Activated CD8-positive, alpha-beta memory T cell treated with anti-CD3 and anti-CD28 coated beads, Interleukin-2, amount 50 U/mL, for 4 hours (primary cell): ENCODE measurements at places on chromosomes 4 and X.
A peak's percentile ranks its signal among the peaks of the same experiment; 100 is the strongest.

- no peak for DNase-seq
These were observed 63.0 kb downstream of the PRSS12 start for GRCh38 chr4:118289794-118290193.

- no peak for DNase-seq
These were observed 15.2 kb upstream of the PCYT1B start for GRCh38 chrX:24662352-24662751.

DNA sequence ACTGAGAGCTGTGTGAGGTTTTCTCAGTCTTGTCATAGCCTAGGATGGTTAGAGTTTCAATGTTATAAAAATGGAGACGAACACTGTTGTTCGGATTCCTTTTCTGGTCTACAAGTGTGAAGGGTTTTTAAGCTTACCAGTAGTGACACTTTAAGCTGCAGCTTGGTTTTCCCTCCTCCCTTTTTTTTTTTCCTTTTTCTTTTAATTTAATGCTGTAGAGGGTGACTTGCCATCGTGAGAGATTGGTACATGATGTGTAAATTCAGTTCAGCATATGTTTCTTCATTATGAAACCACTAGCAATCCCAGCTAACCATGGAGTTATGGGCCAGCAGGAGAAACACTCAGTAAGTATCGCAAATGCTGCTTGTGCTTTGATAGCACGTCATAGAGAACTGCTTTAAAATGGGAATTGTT lies 165.0 kb downstream of the RAPGEF2 start:
- no peak for DNase-seq

GRCh38 chrX:44012484-44013096 lies 39.4 kb upstream of the NDP start:
- DNase-seq, result peak; percentile 19

GRCh38 chrX:69503228-69503781 lies 821 bp upstream of the NALF2 start:
- no peak for DNase-seq

- no peak for DNase-seq
These were observed 1.5 kb downstream of the LRPAP1 start for GRCh38 chr4:3530663-3531254.

- no peak for DNase-seq
These were observed 3.6 kb upstream of the SCARB2 start for GRCh38 chr4:76216975-76217814.

GRCh38 chrX:115909017-115909416 lies 261.5 kb upstream of the AGTR2 start:
- DNase-seq, result no peak

DNA sequence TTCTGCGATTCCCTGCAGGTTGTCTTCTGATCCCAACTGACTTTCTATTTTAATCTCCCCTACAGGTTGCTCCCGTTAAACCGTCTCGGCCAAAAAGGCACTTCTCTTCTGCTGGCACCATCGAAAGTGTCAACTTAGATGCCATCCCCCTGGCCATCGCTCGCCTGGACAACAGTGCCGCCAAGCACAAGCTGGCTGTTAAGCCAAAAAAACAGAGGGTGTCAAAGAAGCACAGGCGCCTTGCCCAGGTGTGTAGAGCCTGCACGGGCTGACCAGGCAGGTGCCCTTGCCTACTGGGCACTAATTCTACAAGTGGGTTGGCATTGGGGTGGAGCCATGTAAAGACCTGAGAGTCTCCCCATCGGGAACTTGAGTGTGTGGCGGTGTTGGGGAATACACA lies 74.2 kb downstream of the AASDH start:
- no peak for DNase-seq

DNA sequence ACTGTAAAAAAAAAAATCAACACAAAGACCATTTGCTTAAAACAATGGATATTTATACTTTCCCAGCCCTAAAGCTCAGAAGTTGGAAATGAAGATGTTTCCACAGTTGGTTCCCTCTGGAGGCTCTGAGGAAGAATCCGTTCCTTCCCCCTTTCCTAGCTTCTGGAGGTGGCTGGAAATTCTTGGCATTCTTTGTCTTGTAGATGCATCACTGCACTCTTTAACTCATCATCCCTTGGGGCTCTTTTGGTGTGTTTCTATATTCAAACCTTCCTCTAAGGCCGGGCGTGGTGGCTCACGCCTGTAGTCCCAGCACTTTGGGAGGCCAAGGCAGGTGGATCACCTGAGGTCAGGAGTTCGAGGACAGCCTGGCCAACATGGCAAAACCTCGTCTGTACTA lies 78.7 kb downstream of the VCX3A start:
- DNase-seq, result no peak

GRCh38 chrX:46618947-46619346 lies 45.4 kb downstream of the CHST7 start:
- no peak for DNase-seq

GRCh38 chr4:163072222-163072621 lies 94.5 kb downstream of the NAF1 start:
- no peak for DNase-seq

- DNase-seq, result no peak
These were observed 118.8 kb downstream of the FAM13A start for GRCh38 chr4:88938138-88938537.

DNA sequence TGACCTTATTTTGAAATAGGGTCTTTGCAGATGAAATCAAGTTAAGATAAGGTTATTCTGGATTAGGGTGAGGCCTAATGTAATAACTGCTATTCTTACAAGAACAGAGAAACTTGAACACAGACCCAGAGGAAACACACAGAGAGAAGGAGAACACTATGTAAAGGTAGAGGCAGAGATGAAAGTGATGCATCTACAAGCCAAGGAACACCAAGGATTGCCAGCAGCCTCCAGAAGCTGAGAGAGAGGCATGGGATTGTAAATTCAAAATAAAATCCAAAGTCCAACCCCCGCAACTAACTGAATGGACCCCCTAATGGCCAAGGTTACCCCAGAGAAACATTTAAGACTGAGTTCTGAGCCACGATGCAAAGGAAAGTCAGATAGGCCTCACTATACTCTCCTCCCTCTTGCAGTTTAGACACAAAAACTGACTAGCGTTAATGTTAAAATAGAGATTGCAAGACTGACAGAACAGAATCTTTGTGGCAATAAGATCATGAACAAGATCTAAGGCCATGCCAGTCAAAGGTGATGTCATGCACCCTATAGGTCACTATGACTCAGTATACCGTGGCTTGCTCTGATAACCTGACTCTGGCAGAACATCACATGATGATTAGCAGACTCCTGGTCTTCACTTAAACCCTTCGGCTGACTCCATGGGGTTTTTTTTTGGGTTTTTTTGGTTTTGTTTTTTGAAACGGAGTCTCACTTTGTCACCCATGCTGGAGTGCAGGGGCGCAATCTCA lies 42.9 kb downstream of the DDX60L start:
- no peak for DNase-seq

DNA sequence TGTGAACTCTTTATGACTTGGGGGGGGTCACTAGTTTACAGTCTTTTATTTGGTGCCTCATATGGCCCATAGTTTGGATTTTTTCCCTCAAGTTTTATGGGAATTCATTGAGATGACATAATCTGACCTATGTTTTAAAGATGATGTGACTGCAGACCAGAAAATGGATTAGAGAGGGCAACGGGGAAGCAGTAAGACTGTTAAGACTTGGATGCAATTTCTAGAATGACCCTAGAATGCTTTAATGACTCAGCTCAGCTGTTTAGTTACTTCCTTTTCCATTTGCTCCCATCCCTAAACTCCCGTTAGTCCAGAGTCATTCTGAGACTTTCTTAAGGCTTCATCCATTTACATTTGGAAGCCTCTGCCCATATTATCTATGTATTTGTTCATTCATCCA lies 59.9 kb upstream of the PDGFRA start:
- no peak for DNase-seq

GRCh38 chr4:87375719-87376291 lies 15.2 kb downstream of the HSD17B11 start:
- DNase-seq, result no peak

- no peak for DNase-seq
These were observed 475.7 kb upstream of the SLIT2 start for GRCh38 chr4:19776021-19776459.

DNA sequence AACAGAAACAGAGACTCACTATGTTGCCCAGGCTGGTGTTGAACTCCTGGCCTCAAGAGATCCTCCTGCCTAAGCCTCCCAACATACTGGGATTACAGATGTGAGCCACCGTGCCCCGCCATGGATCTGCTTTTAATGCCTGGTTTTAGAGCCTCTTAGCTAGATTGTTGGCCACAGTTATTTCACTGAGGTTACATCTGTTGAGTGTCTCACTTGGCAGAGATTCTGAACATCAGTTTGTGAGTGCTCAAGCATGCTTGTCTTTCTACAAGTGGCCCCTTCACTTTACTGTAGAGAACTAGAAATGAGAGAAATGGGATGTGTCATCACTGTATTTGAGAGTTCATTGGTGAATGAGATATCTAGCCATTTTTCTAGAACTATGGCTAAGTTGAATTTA lies 218.5 kb downstream of the APBB2 start:
- no peak for DNase-seq

DNA sequence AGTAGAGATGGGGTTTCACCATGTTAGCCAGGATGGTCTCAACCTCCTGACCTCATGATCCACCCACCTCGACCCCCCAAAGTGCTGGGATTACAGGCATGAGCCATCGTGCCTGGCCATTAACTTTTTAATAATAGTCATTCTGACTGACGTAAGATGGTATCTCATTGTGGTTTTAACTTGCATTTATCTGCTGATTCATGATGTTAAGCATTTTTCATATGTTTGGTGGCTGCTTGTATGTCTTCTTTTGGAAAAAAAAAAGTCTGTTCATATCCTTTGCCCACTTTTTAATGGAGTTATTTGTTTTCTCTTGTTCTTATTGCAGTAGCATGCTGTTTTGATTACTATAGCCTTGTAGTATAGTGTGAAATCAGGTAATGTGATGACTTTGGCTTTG lies 45.8 kb downstream of the ANXA10 start:
- no peak for DNase-seq

GRCh38 chrX:153968754-153969124 lies 2.9 kb downstream of the HCFC1 start:
- DNase-seq, result peak; percentile 46

DNA sequence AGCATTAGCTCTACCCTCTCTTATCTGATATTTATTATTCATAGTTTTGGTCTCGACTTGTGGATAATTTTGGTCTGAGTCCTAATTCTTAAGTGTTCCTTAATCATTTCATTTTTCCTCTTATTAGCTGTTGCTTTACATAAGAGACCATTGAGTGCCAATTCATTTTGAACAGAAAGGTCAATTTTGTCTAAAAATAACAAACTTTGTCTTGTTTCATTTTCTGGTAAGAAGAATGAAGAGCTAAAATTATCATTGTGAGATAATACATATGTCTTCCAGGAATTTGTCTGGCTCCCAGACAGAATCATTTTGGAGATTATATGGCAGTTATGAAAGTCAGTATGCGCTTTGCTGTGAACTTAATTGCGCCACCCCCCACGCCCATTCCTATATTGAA lies 1471.8 kb downstream of the PCDH7 start:
- DNase-seq, result no peak

GRCh38 chrX:13899607-13900006 lies 82.7 kb upstream of the GPM6B start:
- no peak for DNase-seq

- DNase-seq, result no peak
These were observed 43.3 kb downstream of the MTMR1 start for GRCh38 chrX:150736475-150736874.

DNA sequence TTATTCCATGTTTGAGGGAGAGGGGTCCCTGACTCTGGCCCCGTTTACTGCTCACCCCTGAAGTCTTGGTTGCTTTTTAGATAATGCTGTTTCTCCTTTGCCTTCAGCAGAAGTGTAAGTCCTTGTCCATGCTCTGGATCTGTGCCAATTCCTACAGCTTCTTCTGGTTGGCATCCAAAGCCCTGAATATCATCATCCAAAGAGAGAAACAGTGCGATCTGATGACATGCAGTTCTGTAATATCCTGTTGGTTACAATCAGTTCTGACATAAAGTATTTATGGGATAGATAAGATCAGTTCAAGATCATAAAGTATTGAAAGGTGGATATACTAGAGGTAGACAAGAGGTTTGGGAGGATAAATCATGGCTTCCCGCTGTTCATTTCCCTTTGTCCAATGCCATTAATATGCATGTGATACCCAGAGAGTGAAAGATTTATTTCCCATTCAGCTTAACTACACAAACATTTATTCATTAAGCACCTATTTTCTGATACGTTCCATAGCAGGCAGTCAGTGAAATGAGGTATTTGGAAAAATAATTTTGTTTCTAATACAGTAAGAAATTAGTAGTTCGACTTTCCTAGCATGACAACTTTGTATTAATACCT lies 53.2 kb upstream of the TMEM150C start:
- DNase-seq, result no peak

DNA sequence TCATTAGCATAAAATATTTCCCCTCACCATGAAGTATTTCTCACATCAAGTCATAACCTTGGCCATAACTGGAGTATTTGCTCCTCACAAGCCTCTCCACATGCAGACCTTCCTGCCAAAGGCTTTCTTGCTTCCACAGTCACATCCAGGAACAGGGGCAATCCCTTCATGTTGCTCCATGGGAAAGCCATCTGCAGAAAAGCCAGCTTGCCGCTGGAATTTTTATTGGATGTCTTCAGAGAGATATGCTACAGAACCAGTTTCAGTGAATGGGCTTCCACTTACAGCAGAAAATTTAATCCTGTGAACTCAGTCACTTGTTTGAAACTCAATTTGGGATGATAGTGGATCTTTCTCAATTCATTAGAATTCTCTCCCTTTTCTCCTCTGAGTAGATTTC lies 3.2 kb upstream of the CDKN2AIP start:
- no peak for DNase-seq

GRCh38 chr4:147901388-147901787 lies 169.5 kb downstream of the ARHGAP10 start:
- DNase-seq, result no peak

DNA sequence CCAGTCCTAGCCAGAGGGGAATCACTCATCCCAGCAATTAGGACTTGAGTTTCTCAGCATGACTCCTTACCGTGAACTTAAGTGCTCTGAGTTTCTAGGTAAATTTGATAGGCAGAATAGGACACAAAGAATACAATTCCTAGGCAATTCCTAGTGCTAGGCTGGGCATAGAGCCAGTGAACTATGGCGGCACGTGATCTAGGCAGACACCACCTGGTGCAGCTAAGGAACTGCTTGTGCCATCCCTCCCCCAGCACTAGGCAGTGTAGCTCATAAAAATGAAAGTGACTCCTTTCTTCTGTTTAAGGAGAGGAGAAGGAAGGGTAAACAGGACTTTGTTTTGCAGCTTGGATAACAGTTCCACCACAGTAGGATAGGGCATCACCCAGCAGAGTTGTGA lies 736.3 kb upstream of the PCDH7 start:
- DNase-seq, result no peak

- DNase-seq, result no peak
These were observed 213.1 kb upstream of the FAT1 start for GRCh38 chr4:186936496-186937375.

GRCh38 chr4:82044141-82044993 lies 329.4 kb downstream of the HNRNPD start:
- no peak for DNase-seq

GRCh38 chrX:136318895-136319597 lies 18.3 kb downstream of the ADGRG4 start:
- no peak for DNase-seq
